ENCODE measurements at places on chromosomes 5 and 9. TPM values are rescaled to one million over a fixed set of nuclear protein-coding genes. Genes with fewer than 3 reads are reported as not detected.
A peak's percentile ranks its signal among the peaks of the same experiment; 100 is the strongest.

- no peaks in the 10 kb centered on the region for H3K36me3 ChIP-seq
- H3K27me3 ChIP-seq, result no peaks in the 10 kb centered on the region
- H3K4me1 ChIP-seq, result peaks cover 5% of the 10 kb centered on the region
- H3K4me3 ChIP-seq, result no peak overlapping the region
- no peak overlapping the region for H3K27ac ChIP-seq
Measured at GRCh38 chr9:36441966-36442365, 41.9 kb upstream of the RNF38 start.

DNA sequence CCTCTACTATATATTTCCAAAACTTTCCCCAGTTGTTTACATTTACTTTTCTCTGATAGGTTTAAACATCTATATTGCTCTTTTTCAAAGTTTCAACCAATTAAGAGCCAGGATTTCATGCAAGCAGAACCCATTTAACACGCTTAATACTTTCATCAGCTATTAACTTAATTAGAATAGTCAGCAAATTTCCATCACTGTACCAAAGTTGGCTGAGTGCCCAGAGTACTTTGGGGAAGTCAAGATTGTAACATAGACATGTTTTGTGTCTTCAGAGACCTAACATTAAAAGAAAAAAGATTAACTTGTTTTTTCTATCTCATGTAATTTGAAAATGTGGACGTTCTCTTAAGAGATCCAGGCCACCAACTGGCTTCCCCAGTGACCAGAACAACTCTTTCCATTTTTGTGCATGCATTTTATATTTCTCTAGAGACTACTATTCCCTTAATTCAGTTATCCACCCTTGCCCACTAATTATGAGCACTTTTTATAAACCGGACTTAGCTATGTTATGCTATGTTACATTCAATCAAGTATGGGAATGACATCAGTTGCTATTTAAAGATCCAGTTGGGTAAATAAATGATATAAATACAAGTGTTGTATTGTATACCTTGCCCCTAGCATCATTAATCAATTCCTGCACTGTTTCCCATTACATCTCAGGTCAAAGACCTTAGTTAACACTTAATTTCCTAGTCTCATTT is 478.1 kb upstream of the NMUR2 start:
- no peak overlapping the region for H3K27ac ChIP-seq
- DNase-seq, result no peak
- no peaks in the 10 kb centered on the region for H3K36me3 ChIP-seq
- H3K4me1 ChIP-seq, result no peaks in the 10 kb centered on the region
- H3K27me3 ChIP-seq, result no peaks in the 10 kb centered on the region

DNA sequence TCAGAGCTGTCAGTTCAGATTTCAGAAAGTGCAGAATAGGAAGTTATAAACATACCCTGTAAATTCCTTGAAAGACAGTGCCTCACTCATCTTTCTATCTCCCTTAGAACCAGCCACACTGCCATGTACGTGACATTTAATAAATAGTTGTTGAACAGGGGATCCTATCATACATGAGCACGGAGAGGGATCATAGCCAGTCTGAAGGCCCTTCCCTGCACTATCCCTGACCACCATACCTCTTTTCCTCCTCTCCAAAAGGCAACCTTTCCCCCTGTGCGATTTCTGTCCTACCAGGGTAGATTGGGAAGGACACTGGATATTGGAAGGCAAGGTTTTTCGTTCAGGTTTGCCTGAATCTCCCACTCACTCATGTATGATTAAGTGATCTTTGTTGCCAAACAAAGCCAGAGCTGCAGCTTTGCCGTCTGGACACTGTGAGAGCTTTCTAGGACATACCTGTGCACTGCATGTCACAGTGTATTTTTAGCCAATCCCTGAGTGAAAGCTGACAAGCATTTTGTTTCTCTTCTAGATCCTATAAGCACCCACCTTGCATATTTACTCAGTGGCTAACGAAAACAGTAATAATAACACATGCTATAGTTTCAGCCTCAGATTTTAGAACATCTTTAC is 986.5 kb upstream of the WWC1 start:
- H3K4me1 ChIP-seq, result no peaks in the 10 kb centered on the region
- DNase-seq, result no peak
- no peak overlapping the region for H3K4me3 ChIP-seq

DNA sequence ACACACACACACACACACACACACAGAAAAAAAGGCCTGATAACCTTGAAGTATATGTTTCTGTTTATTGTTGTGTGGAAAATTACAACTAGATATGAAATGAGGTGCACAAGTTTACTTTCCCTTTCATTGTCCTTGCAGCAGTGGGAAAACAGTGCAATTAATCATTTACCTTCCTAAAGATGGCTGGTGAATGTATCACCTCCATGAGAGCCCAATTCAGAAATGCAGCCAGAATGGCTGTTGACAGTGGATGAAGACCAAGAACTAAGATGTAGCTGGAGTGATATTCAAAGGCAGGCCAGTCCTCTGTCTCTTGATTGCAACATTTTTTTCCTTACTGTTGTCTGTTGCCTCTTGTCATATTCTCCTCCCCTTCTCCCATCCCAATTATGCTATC is 49.6 kb upstream of the EIF4EBP3 start:
- H3K4me1 ChIP-seq, result no peaks in the 10 kb centered on the region
- no peak overlapping the region for H3K4me3 ChIP-seq
- H3K27ac ChIP-seq, result no peak overlapping the region
- no peaks in the 10 kb centered on the region for H3K36me3 ChIP-seq

GRCh38 chr9:27308691-27309390 is 11.9 kb upstream of the EQTN start:
- no peaks in the 10 kb centered on the region for H3K4me1 ChIP-seq
- H3K27ac ChIP-seq, result no peak overlapping the region
- H3K4me3 ChIP-seq, result no peak overlapping the region

GRCh38 chr9:107178293-107178692 is 104.8 kb upstream of the RAD23B start:
- no peak for DNase-seq
- H3K27me3 ChIP-seq, result no peaks in the 10 kb centered on the region
- H3K4me3 ChIP-seq, result no peak overlapping the region
- no peak overlapping the region for H3K27ac ChIP-seq
- peaks cover 15% of the 10 kb centered on the region for H3K4me1 ChIP-seq
- no peaks in the 10 kb centered on the region for H3K36me3 ChIP-seq

DNA sequence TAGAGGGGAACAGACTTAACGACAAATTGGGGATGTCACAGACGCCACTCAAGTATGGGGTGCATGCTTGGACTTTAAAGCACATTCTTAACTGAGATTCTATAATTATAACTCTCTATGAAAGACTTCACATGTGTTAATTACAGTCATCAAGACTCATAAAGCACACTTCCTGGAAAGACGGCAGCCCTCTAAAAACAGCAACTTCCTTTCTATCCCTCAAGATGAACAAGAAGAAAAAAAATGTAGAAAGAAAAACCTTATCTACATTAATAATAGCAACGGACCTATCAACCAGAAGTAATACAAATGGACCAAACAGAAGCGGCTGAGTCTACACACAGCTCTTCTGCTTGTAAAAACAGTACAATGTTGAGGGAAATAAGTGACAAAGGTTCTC is 21.2 kb downstream of the GNAQ start:
- no peak overlapping the region for H3K4me3 ChIP-seq
- H3K27ac ChIP-seq, result peak overlapping the region; percentile 32
- no peak for DNase-seq
- H3K36me3 ChIP-seq, result no peaks in the 10 kb centered on the region
- peaks cover 17% of the 10 kb centered on the region for H3K4me1 ChIP-seq
- H3K27me3 ChIP-seq, result no peaks in the 10 kb centered on the region

HEXB gene
- 141 TPM for total RNA-seq

AGTPBP1 gene
- 35.2 TPM for total RNA-seq

TERT gene
- total RNA-seq, result not detected
